ENCODE measurements at places on chromosomes 11 and 22.

GRCh38 chr11:128365044-128365443 lies 222.3 kb downstream of the ETS1 start:
- no peak for DNase-seq

GRCh38 chr22:17734187-17734586 lies 40.1 kb downstream of the BID start:
- no peak for DNase-seq

GRCh38 chr11:64854534-64855502 lies 10.4 kb upstream of the CDC42BPG start:
- no peak for DNase-seq

DNA sequence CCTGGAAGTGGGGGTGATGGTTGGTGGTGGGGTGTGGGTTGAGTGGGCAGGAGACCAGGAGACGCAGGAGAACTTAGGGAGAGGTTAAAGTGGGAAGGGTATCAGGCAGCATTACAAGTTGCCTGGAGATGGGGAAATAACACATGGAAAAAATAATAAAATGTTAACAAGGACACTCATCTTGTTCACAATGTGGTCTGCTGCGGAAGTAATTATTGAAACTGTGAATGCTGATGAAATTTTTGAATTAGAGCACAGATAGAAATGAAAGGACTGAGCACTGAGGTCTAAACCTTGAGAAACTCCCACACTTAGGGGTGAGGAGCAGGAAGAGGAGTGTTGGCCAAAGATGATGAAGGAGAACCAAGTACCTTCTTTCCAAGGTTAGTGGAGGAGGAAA lies 346.0 kb upstream of the PLET1 start:
- DNase-seq, result no peak

DNA sequence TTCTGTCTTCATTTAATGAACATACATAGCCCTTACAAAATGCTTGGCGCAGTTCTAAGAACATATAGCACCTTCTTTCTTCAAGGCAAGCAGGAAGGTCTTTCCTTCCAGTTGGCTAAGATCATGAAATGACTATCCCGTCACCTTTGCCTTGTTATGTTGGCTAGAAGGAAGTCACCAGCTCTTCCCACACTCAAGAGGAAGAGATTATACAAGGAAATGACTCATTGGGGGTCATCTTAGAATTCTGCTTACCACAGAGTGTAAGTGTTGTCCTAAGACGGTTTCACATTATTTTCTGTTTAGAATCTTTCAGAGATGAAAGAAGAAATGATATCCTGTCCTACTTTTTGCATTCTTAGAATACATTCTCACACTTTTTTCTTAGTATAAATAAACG lies 808.0 kb upstream of the LUZP2 start:
- no peak for DNase-seq

- DNase-seq, result no peak
Measured at GRCh38 chr11:35109827-35110226, 29.1 kb upstream of the CD44 start.

DNA sequence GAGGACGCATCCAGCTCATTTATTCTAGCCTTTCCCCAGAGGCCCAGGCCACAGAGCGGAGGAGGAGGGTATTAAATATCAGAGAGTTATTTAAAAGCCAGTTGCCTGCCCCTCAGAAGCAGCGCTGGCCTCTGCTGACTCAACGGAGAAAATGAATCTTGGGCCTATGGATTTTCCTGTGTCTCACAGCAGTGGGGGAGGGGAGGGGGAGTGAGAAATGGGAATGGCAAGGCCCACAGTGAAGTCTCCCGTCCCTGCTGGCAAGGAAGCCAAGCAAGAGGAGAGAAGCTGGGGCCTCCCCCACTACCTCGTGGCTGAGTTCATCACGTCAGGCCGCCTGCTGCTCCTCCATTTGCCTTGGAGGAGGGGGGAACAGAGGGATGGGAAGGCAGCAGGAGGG lies 4.5 kb upstream of the TPBGL start:
- no peak for DNase-seq

DNA sequence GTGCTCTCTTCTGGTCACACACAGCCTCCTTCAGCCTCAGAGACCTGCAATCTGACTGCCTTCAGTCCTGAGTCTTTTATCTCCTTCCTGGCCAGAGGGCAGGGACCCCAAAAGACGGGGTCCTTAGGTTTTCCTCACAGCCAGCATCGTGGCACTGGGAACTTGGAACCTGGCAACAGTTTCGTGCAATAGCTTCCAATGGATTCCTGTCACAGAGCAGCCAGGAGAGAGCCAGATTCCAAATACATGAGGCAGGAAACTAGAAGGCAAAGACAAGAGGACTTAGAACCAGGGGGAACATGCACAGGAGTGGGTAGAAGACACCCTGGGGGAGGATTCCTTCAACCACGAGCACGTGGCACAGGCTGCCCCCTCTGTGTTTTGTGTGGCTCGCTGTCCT lies 48.6 kb downstream of the C11orf91 start:
- no peak for DNase-seq

GRCh38 chr11:71446942-71447688 lies 1.1 kb downstream of the DHCR7 start:
- no peak for DNase-seq

DNA sequence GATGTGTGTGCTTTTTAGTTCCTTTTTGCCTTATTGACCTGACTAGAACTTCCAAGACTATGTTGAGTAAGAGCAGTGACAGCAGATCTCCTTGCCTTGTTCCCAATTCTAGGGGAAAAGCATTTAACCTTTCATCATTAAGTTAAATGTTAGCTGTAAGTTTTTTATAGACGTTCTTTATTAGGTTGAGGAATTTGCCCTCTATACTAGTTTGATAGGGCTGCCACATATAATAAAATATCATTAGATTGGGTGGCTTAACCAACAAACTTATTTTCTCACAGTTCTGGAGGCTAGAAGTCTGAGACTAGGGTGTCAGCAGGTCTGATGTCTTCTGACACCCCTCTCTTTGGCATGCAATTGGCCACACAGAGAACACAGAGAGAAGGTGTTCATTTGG lies 32.6 kb upstream of the B3GNT6 start:
- no peak for DNase-seq

DNA sequence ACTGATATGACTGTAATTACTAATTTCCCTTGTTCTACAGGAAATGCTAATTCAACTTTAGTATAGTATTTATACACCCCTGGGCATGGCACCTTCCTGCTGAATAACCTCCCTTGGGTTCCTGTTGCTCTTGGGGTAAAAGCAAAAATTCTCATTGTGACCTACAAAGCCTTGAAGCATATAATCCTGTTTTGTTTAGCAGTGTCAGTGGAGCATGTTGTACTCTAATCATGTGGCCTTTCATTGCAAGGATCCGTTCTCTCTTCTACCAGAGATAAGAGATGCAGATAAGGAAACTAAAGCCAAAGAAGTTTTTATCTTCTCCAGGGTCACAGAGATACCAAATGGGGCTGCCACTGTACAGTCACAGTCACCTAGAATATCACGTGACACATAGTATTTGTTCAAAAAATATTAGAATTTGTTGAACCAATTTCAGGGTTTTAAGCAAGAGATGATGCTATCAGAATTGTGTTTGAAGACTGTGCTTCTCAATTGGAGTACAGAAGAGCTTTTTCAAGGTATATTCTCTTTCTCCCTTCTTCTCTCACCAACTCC lies 25.1 kb downstream of the CSRP3 start:
- no peak for DNase-seq

DNA sequence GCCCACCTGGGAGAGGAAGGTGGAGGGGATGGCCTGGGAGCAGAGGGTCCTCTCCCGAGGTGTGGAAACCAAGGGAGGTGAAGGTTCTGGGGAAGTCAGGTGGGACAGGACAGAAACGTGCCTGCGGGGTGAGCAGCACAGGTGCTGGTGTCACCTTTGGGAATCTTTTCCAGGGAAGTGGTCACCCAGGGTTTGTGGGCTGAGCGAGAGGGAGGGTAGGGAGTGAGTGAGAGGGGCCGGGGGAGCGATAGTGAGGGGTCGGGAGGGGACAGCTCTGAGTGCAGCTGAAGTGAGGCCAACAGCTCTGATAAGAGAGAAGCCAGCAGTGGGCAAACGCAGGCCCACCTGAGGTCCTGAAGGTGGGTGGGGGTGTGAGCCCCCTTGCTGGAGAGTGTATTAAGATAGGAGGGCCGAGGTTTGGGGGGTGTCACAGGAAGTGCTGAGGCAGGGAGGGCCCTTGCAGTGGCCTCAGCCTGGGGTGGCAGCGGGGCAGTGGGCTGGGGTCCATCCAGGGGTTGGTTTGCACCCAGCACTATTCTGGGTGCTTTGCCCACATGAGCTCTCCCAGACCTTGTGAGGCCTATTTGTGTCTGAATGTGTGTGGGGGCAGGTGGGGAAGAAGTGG lies 1.6 kb upstream of the SHANK3 start:
- DNase-seq, result no peak

- no peak for DNase-seq
Measured at GRCh38 chr11:122199661-122200060, 83.6 kb upstream of the BLID start.

DNA sequence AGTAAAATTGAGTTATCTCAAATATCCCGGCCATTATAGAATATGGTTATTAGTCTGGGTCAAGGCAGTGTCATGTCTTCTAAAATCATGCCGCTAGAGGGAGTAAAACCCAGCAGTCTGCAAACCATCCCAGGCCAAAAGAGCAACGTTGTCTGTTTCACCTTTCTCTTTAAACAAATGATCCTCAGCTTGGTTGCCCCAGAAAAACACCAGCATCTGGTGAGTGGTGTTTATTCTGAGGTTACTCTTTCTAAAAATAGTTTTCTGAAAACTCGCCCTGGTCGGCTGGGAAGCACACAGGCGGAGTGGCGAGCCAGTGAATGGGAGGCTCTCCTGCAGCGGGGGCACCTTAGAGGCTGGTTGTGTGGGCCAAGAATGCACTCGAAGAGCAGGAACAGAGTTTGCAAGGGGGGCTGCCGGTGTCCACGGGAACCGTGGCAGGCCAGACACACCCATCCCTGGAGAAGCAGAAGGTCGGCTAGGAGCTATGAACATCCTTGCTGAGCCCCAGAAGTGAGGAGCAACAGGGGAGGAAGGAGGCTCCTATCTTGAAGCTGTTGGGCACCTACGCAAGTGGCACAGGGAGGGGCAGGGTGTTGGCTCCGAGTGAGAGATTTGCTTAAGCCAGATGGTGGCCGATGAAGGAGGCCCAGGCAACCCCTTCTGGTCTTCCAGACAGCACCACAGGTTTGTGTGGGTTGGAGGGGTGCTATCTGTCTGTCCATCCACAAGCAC lies 297.1 kb downstream of the ETS1 start:
- peak; percentile 37 for DNase-seq

- DNase-seq, result no peak
Measured at GRCh38 chr11:112777283-112777751, 183.9 kb upstream of the NCAM1 start.

- DNase-seq, result no peak
Measured at GRCh38 chr11:120537996-120538395, 26.4 kb downstream of the GRIK4 start.

All from stimulated activated CD4-positive, alpha-beta T cell treated with anti-CD3 and anti-CD28 coated beads, Interleukin-1b, Interleukin-23, amount 100 ng/mL, for 4 hours (primary cell).